ENCODE measurements at places on chromosomes 6 and 20.

- DNase-seq = no peak
These were observed 366.4 kb downstream of the BTBD9 start for GRCh38 chr6:38273325-38273724.

DNA sequence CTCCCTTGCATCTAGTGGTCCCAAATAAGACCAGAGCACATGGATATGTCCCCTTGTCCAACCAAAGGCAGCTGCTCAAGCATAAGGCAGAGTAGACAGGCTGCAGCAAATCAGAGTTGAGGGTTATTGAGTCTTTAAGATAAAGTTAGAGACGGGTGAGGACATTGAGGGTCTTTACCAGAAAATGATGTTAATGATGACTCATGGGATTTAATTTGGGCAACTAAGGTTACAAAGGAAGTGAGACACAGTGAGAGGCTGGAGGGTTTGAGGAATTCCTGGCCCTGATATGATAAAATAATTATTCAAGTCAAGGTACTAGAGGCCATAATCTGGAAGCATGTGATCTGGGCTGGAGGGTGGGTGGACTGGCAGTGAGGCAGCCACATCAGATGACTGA, 133.6 kb downstream of the ALDH8A1 start:
- DNase-seq = no peak

GRCh38 chr6:157748839-157749571, 74.0 kb upstream of the SNX9 start:
- no peak for DNase-seq

- DNase-seq = no peak
These were observed 2.7 kb upstream of the ASXL1 start for GRCh38 chr20:32355417-32355841.

DNA sequence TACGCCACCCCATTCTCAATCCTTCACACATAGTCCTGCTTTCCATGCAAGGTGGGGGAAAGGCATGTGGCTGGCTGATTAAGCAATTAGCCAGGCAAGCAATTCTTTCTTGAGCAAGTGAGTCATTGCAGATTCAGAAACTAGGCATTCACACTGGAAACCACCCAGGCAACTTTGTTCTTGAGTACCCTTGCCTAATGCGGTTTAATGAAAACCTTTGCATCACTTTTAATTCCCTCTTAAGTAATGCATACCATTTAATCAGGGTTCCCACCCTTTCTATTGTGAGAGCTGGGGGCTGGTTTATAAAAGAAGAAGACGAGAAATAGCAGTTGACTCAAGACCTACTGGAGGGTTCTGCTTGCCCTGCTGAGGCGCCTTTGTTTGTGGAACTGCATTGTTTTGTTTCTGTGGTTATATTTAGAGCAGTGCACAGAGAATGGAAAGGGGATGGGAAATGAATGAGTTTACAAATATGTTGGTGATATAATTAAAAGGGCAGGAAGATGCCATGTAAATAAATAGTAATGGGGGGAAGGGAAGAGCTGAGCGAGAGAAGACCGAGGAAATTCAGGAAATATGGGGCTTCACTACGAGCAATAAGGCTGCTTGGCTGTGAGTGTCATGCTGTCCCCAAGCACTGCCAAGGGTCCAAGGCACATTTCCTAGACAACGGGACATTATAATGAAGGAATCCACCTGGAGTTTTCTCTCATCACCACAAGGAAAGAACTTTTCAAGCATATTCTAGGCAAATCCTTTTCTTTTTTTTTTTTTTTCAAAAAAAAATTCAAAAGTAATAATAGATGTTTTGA, 48.8 kb upstream of the TSHZ2 start:
- DNase-seq = no peak

DNA sequence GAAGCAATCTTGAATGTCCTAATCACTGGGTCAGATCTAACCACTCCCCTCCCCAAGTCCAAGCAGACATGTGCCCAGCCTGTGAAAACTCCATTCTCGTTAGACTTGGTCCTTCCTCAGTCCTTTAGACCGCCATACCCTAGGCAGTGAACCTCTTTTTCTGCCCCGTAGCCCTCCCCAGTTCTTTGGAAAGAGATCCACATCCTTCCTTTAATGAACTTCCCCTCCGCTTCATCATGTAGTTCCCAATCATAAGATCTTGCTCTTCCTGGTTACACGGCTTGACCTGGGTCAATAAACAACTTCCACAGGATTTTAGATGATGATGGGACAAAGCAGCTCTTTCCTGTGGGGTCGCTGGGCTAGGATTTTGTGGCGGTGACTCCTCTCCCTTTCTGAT, 9.6 kb downstream of the AHCY start:
- no peak for DNase-seq

GRCh38 chr20:34082232-34082887, 29.7 kb downstream of the EIF2S2 start:
- DNase-seq = no peak

DNA sequence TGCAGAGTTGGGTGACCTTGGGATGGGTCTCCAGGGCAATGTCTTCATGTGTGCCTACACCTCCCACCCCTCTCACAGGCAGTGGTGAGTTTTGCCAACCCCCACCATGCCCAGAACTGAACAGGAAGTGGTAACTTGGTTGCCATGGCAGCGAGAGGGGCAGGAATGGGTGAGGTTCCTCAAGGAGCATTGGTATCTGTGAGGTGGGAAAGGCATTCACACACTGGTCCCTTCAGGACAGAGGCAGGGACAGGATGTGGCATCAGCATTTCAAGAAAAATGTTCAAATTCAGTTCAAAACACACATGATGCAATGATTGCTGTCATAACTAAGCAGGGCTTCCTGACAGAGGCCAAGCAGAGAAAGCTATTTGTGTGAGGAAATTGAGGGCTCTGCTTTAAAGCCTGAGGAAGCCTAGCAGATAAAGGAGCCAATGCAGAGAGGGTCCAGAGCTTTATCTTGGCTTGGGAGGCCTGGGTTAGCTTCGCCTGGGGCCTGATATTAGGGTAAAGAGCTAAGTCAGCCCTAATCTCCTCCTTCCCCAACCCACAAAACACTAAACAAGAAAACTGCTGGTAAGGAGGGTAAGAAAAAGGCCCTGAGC, 551 bp downstream of the TREML2 start:
- DNase-seq = no peak

GRCh38 chr20:48904566-48905296, 16.8 kb upstream of the ARFGEF2 start:
- DNase-seq = peak; percentile 45

- DNase-seq = no peak
These were observed 5.9 kb upstream of the TUBB1 start for GRCh38 chr20:59013031-59013951.

DNA sequence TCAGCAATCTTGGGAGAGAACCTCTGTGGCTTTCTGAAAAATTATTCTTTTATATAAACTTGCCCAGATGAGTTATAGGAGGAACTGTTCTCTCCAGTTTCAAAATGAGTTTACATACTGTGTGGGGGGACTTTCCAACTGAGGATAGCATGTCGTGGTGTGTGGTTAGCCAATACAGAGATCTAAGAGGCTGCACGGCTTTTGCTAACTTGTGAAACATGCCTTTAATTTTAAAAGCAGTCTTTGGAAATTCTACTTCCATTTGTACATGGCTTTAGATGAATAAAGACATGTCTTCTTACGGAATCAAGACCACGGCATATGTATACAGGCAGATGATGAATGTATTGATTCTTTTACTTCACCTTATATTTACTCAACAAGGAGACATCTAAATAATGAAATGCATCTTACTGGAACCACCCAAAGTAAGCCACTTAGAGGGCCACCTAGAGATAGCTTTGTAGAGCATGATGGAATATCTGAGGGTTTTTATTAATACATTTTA, 39.8 kb downstream of the HIVEP1 start:
- DNase-seq = peak; percentile 13

DNA sequence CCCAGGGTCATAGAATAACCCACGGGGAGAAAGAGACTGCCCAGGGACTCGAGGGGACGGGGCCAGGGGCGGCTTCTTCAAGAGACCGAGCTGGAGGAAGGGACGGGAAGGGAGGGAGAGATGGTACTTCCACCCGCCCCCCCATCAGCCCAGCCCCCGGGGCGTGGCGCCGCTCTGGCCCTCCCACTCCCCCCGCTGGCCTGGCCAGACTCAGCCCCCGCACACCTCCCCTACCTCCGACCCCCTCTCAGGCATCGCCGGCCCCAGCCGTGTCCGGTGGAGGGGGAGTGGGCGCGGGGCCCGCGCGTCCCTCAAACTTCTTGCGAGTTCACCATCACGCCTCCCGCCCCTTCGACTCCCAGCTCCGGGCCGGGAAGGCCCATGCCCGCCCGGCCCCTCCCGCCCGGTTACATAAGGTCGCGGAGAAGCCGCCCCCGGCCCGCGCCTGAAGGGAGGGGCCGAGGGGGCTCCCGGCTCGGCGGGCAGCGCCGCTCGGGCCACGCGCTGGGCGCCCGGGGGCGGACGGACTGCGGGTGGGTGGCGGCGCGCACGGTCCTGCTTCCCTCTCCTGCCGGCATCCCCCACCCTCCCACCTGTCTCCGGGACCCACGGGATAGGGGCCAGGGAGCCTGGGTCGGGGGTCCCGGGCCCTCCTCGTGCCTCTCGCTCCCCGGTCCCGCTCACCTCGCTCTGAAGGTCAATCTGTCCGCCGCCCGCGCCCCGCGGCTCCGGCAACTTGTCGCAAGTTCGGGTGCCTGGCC, 562 bp downstream of the TFEB start:
- DNase-seq = no peak

GRCh38 chr6:11556309-11556708, 18.8 kb downstream of the TMEM170B start:
- DNase-seq = no peak

DNA sequence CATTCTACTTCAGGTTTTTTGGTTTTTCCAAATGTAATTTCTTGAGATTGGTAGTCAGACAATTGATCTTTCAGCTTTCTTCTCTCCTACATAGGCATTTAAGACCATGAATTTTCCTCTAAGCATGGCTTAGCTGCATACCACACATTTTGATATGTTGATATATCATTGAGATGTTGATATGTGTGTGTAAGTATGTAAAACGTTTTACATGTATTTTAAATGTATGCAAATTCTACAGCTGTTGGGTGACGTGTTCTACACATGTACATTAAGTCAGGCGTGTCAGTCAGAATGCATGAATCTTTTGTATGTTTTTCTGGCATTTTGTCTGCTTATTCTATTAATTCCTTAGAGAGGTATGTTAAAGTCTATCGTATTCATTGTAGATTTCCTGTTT, 228.2 kb downstream of the CDH26 start:
- no peak for DNase-seq

- DNase-seq = no peak
These were observed 36.4 kb upstream of the SLC17A4 start for GRCh38 chr6:25717866-25718740.

DNA sequence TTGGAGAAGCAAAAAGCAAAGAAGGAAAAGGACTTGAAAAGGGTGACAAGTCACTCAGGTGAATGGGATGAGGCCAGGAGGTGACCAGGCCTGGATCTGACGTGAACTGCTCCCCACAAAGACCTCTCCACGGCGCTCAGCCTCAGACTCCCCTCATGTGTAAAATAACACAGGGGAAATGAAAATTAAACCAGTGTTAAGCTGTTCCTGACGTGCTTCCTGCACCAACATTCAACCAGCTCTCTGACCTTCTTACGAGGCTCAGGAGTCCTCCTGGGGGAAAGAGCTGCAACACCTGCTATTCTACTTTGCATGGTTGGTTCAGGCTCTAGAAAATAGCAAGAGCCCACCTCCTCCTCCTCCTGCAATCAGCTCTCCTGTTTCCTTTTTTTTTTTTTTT, 256.7 kb downstream of the ATXN1 start:
- no peak for DNase-seq

DNA sequence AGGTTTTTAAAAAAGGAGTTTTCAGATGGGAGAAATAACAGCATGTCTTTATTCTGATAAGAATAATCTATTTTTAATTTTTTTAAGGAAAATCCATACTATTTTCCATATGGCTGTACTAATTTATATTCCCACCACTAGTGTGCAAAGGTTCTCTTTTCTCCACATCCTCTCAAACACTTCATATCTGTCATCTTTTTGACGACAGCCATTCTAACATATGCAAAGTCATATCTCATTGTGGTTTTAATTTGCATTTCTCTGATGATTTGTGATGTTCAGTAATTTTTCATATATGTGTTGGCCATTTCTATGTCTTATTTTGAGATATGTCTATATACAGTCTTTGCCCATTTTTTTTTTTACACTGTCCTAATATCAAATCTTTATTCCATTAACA, 280.6 kb upstream of the RUNX2 start:
- DNase-seq = no peak

DNA sequence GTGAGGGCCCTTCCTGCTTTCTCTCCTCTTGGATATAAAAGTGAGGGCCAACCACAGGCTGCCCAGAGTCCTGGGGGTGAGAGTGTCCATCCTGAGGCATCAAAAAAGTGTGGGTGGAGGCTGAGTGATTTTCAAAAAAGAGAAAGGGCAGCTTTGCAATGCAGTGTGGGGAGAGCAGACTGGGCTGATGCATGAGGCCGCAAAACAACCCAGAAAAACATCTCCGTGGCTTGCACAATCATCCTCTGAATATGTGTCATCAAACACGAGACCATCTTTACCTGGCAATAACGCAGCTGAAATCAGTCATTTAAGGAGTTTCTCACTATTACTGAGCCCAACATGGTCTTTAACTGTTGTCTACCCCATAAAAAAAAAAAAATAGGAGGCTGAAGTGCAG, 191.2 kb upstream of the SOX4 start:
- DNase-seq = no peak

GRCh38 chr20:16848061-16848460, 99.9 kb downstream of the OTOR start:
- no peak for DNase-seq

DNA sequence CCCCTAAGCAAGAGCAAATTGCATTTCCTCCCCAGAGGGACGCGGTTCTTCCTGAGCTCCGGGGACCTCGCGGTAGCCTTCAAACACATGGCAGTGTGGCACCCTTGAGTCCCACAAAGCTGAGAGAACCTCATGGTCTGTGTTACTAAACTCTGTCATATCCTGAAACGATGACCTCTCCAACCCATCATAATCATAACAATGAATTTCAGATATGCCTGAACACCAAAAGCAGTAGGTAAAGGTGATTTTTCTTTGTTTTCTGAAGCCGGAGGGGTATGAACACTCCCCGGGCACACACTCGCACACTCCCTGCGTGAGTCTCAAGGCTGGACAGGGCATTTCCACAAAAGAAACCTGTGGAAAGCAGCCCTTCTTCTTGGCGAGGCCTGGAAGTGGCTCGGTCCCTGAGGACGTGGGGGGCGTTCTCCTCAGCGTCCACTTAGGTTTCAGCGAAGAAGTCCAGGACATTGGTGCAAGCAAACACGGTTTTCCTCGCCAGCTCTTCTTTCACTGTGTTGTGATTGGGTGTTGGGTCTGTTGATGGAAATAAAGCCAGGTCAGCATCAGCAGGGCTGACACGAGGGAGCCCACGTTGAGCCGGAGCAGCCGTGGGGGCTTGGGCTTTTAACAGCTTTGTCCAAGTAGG, 183.4 kb downstream of the ERMARD start:
- no peak for DNase-seq

- DNase-seq = no peak
These were observed 278.6 kb upstream of the TCF21 start for GRCh38 chr6:133610227-133610840.

GRCh38 chr6:41763470-41763869, 16.2 kb downstream of the FRS3 start:
- no peak for DNase-seq

GRCh38 chr6:163745536-163746400, 331.2 kb downstream of the QKI start:
- DNase-seq = no peak

All from stimulated activated CD8-positive, alpha-beta memory T cell treated with anti-CD3 and anti-CD28 coated beads, Interleukin-4, amount 100 ng/mL, for 4 hours (primary cell).